Cardiac muscle cell (in vitro differentiated cells and primary cell): ENCODE measurements at places on chromosomes 6 and 20. TPM values are rescaled to one million over a fixed set of nuclear protein-coding genes. Genes with fewer than 3 reads are reported as not detected.

DNA sequence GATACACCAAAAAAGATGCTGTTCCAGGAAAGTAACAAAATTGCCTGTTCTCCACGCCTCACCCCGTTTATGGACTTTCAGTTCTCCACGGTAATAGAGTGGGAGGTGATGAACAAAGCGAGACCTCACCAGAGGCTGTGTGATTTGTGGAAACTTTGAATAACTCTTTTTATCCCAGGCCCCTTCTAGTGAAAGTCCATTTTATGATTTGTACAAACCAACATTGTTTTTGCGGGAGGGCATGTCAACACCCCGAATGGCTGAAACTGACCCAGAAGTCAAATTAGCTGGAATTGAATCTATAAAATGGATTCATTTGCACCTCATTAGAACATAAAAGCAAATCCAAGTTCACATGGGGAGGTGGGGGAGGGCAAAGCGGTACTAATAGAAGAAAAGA, 517.8 kb downstream of the CDH26 start:
- DNase-seq: no peak

DNA sequence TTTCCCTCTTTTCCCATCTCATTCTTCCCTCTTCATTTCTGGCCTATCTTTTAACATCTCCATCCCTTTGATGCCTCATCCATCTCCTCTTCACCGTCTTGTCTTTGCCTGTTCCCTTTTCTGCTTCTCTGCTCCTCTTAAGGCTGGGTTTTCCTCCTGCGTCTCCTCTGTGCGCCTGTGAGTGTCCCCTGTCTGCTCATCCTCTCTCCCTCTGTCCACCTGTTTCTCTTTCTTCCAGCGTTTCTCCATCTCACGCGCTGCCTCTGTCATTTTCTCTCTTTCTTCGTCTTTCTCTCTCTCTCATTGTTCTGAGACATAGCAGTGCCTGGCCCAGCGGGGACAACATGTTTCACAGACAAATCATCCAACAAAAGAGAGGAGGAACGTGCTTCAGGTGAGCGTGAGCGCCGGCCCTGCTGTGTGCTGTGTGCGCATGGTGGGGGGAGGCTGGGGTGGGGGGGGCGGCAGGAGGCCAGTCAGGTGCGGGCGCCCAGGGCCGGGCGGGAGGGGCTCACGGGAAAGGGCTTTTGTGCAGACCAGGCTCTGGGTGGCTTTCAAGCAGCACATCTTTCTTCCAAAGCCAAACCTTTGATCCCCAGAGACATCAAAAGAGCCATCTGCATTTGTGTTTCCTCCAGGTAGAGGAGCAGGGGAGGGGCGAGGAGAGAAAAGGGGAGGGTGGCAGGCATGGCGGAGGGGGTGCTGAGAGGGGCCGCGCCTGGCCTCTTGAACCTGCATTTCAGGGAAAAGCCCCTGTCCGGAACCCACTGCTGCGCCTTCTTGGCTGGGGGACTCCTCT, 121.3 kb downstream of the VEGFA start:
- no peak for DNase-seq

DNA sequence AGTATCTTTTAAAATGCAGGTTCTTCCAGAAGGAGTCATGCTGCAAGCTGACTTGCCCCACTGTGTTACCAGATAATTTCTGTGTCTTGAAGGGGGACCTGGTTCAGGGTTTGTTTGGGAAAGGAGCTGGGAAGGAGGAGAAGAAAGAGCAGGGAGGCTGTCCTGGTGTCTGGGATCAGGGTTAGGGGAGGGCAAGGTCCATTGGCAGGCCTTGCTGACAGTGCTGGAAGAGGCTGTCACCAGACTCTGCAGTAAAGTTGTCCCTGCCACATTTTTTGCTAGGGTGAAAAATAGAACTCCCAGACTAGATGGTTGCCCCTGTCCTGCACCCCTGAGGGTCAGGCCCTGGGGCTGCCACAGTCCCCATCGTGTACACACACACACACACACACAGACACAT, 14.9 kb downstream of the GLP1R start:
- peak; percentile 36 for DNase-seq

DNA sequence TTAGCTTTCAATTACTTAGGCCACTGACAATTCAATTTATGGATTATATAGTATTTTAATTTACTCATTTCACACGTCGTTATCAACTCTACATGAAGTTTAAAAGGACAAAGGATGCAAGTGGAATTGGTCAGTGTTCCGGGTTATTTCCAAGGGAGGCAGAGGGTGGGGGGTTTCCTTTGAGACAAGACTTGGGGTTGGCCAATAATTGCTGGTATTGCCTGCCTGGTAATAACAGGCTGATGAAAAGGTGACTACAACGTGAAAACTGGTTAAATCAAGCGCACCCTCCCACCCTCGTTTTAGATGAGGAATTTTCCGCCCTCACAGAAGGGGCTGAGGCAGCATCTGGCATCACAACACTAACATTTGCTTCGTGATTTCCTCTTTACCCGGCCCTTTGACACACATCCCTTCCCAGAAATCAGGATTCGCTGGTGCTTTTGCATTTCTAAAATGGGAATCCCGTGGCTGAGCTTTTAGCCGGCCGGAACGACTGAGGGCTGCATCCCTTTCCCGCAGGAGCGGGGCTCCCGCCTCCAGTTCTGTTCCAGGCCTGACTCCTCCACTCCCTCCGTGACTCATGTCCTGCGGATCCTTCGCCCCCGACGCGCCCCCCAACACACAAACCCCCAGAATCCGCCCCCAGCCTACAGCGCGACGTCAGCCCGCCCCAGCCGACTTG, 999 bp upstream of the PIM1 start:
- DNase-seq: peak; percentile 40

- peak; percentile 63 for DNase-seq
Measured at GRCh38 chr6:13712599-13712898, 914 bp upstream of the RANBP9 start.

DNA sequence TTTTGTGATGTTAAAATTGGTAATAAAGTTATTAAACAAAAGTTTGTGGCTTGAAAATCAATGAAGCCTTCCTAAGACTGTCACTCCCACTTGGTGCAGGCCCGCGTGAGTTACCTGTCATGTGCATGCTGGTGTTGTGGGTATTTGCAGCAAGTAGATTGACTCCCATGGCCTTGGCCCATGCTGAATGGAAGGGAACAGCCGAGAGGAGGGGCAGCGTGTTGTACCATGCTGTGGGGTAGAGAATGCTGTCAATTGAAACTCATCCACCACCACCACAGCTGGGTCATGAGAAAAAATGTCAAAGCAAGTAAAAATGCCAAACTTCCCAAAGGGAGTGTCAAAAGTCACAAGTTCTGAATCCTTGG, 12.7 kb upstream of the VNN1 start:
- no peak for DNase-seq

GRCh38 chr6:21593927-21594415, 420 bp downstream of the SOX4 start:
- peak; percentile 68 for DNase-seq

DNA sequence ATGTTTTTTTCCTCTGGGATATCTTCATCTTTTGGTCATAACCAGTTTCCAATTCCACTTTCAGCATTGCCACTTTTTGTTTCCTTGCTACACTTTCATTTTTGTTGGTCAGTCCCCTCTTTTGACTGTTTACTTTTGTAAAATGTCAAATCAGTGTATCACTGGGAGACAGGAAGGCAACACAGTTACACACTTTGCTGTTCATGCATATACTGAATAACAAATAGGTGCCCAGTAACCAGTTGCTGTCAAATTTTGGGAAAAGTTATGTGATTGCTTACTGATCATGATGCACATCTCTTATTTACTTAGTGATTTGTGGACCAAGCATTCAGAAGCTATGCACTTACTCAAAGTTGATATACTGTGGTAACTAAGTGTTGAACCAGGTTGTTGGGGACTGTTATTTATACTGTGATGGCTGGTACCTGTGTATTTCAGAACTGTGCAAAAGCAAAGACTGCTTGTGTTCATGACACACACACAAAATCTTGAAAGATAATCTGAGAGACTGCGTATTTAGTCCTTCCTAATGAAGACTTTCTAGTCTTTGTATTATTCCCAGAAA, 41.0 kb downstream of the ZNF292 start:
- no peak for DNase-seq

GRCh38 chr20:32231847-32232246, 24.2 kb downstream of the POFUT1 start:
- DNase-seq: peak; percentile 58

DNA sequence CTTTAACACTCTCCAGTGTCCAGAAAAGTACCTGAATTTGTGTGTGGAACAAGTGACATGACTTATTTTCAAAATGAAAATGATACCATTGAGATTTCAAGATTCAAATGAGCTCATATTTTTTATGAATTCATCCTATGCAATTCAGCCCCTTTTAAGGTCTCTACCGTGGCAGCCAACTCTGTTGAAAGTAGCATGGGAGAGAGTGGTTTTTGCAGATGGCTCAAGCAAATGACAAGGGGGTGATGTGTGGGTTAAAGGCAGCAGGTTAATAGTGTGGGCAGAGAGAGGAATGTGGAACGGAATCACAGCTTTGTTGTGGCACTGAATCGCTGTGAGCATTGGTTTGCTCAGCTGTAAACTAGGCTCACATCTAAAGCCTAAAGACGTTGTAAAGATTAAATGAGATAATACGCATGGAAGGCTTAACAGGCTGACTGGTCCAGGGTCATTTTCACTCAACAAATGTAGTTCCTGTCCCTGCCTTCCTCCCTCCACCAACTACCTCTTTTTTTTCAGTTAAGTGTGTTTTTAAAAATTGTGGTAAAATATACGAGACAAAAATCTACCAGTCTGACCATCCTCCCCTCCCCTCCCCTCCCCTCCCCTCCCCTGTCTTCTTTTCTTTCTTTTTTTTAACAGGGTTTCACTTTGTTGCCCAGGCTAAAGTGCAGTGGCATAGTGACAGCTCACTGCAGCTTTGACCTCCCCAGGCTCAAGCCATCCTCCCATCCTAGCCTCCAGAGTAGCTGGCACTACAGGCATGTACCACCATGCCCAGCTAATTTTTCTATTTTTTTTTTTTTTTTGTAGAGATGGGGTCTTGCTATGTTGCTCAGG, 114.7 kb upstream of the ZNF217 start:
- no peak for DNase-seq

DNA sequence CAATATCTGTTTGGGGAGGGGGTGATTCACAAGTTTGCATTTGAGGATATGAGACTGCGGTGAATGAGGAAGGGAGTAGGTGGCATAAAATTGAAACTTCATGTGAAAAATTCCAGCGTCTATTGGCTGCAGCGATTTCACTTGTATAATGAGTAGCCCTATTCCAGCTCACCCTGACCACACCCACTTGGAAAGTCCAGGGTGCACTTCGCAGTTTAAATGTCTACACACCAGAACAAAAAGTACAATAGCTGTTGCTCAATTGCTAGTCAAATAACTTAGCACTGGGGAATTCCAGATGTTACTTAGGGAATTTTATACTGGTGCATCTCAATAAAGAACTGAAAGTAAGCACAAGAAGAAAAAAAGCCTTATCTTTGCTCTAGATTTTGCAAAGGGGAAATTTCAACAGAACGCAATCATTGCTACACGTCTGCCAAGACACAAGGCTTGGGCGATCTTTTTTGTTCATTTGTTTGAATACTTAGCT, 6.3 kb downstream of the TNFAIP3 start:
- peak; percentile 98 for DNase-seq

GRCh38 chr6:19478992-19479391, 358.2 kb upstream of the ID4 start:
- peak; percentile 18 for DNase-seq

DNA sequence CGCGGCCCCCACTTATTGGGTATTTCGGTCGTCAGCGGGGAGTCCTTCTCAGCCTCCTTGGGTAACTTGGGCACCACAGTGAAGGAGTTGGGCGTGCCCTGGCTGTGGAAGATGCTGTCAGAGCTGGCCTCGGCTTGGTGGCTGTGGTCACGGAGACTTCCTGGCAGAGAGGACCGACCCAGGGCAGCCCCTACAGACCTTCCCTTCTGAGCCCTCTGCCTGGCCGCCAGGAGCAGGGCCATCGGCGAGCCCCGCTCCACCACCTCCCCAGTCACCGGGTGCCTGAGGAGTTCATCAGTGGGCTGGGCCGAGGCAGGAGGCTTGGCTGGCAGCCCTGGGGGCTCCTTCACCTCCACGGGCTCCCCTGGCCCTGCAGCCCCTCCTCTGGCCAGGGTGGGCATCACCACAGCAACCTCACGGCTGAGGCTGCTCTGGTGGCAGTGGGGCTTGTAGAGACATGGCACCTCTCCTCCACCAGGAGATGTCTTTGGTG, 37.2 kb downstream of the C6orf132 start:
- DNase-seq: no peak

GRCh38 chr6:113967777-113968176, 3.2 kb downstream of the HDAC2 start:
- no peak for DNase-seq

DNA sequence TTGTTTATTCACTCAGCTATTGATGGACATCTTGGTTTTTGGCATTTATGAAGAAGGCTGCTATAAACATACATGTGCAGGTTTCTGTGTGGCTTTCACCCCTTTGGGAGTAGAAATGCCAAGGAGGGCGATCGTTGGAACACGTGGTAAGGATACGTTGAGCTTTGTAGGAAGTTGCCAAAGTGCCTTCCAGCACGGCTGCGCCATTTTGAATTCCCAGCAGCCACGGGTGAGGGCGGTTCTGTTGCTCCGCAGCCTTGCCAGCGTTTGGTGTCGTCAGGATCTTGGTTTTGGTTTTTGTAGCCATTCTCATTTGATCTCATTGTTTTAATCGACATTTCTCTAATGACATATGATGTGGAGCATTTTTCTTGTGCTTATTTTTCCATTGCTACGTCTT, 21.8 kb downstream of the NTSR1 start:
- DNase-seq: no peak

GRCh38 chr20:19937651-19938420, 79.3 kb upstream of the NAA20 start:
- DNase-seq: no peak

DNA sequence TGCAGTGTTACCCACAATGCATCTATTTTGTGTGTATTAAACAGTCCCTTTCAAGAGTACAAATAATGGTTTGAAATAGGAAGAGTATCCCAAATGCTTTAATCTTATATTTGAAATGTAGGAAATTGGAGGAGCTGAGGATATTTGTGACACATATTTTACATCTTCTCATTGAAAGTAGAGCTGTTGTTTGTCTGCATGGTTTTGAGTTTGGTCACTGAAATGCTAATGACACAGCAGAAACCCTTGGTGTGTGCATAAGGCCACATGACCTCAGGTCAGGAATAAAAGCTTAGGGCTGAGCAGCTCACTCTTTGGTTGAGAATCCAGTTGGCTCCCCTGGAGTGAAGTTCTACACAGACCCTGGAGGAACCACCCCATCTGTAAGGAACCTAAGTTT, 49.8 kb downstream of the TPD52L1 start:
- no peak for DNase-seq

GRCh38 chr20:17281478-17281877, 54.6 kb downstream of the PCSK2 start:
- DNase-seq: no peak

GRCh38 chr6:27238010-27238983, 9.2 kb upstream of the PRSS16 start:
- peak; percentile 55 for DNase-seq

The WFDC12 gene
- not detected in 2 replicates for polyA plus RNA-seq

The RBBP8NL gene
- not detected in 2 replicates for polyA plus RNA-seq

The PDYN gene
- polyA plus RNA-seq: 1.2 TPM in 1 of 2 replicates, not detected in the other

The CLPSL1 gene
- polyA plus RNA-seq: not detected in 2 replicates

The ZSCAN26 gene
- polyA plus RNA-seq: 20.2 and 25.3 TPM in 2 replicates

The RSPO3 gene
- 170 and 280 TPM in 2 replicates for polyA plus RNA-seq

The CFAP61 gene
- polyA plus RNA-seq: 0.44 TPM in 1 of 2 replicates, not detected in the other

The HCRTR2 gene
- polyA plus RNA-seq: 0.42 TPM in 1 of 2 replicates, not detected in the other

The GHRH gene
- polyA plus RNA-seq: 0.34 TPM in 1 of 2 replicates, not detected in the other

The SLC22A2 gene
- polyA plus RNA-seq: not detected in 2 replicates

The SAMD5 gene
- 0.07 and 0.42 TPM in 2 replicates for polyA plus RNA-seq
